Astrocyte (in vitro differentiated cells and primary cell): ENCODE measurements at places on chromosomes 12 and 14. TPM values are rescaled to one million over a fixed set of nuclear protein-coding genes. Genes with fewer than 3 reads are reported as not detected.

GRCh38 chr12:93852173-93852591 is 175.0 kb downstream of the CRADD start:
- no peaks in the 10 kb centered on the region for H3K4me1 ChIP-seq
- no peaks in the 10 kb centered on the region for H3K27me3 ChIP-seq
- DNase-seq = no peak
- no peak overlapping the region for H3K27ac ChIP-seq

DNA sequence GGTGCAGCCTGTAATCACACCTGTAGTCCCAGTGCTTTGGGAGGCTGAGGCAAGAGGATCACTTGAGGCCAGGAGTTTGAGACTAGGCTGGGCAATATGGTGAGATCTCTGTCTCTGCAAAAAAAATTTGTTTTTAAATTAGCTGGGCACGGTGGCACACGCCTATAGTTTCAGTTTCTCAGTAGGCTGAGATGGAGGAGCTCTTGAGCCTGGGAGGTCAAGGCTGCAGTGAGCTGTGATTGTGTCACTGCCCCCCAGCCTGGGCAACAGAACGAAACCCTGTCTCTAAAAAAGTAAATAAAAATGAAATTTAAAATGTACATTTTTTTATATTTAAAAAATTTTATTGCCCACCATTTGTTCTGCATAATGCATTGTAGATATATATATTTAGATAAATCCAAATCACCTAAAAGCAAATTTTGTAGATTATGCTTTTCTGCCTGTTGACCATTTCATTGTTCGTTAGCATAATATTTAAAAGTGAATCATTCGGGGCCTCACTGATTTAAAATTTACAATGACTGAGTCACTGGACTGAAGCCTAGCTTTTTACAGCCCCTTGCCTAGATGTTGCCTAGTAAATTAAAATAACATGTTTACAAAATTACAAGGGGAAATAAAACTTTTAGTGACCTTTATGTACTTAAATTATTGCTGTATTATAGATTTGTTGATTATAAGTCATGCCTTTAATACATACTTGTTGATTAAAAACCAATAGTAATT is 87.9 kb downstream of the USP15 start:
- no peaks in the 10 kb centered on the region for H3K27me3 ChIP-seq
- H3K27ac ChIP-seq = peak overlapping the region; percentile 79
- H3K36me3 ChIP-seq = peaks cover 4% of the 10 kb centered on the region
- H3K4me1 ChIP-seq = peaks cover 10% of the 10 kb centered on the region
- H3K4me3 ChIP-seq = peak overlapping the region; percentile 35

HNRNPC gene
- 525 and 536 TPM in 2 replicates for total RNA-seq

KRT75 gene
- not detected in 2 replicates for total RNA-seq

DNA sequence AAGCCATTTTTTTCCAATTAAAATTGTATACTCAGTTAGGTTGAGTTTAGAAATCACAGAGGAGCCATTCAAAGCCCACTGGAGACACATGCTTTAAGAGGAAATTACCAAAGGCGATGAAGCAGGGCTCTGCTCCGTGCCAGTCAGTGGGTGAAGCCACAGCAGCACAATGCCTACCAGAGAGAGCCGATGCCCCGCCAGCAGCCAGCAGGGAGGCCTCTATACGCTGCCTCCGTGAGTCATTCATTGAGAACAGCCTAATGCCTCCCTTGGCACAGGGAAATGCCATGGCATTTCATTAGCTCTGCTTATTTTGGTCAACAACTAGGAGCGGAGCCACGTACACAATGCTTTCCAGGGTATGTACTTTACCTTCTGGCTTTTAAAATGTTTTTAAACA is 197.8 kb upstream of the FRMD6 start:
- H3K4me3 ChIP-seq = no peak overlapping the region
- DNase-seq = no peak
- no peak overlapping the region for H3K27ac ChIP-seq
- no peaks in the 10 kb centered on the region for H3K36me3 ChIP-seq
- no peaks in the 10 kb centered on the region for H3K27me3 ChIP-seq

- no peaks in the 10 kb centered on the region for H3K27me3 ChIP-seq
- DNase-seq = no peak
- H3K27ac ChIP-seq = no peak overlapping the region
- no peaks in the 10 kb centered on the region for H3K36me3 ChIP-seq
- no peak overlapping the region for H3K4me3 ChIP-seq
Observed at GRCh38 chr14:88775532-88775931, 17.2 kb downstream of the EML5 start.
